HCT116 (cell line): ENCODE measurements at places on chromosomes 3 and 15. TPM values are rescaled to one million over a fixed set of nuclear protein-coding genes. Genes with fewer than 3 reads are reported as not detected.

CHRM5 gene
- not detected for total RNA-seq

GRCh38 chr3:13470894-13471574 is 9.1 kb upstream of the HDAC11 start:
- no peak overlapping the region for H3K4me3 ChIP-seq
- no peak overlapping the region for H3K27ac ChIP-seq
- DNase-seq, result no peak
- no peaks in the 10 kb centered on the region for H3K4me1 ChIP-seq
- H3K27me3 ChIP-seq, result no peaks in the 10 kb centered on the region

DNA sequence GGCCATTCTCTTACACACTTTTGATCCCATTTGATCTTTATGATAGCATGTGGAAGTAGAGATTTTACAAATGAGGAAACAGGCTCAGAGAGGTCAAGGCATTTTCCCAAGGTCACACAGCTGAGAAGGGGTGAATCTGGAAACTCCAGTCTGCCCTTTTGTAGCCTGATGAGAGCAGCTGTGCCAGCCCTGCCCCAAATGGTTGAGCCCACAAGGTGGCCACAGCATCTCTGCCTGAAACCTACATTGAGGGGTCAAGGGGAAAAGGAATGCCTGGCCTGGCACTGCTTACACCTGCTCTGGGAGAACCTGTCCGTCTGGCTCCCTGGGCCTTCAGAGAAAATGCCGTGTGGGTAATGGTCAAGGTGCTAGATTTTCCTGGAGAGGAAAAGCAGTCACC is 200.2 kb upstream of the LINGO1 start:
- no peak overlapping the region for H3K27ac ChIP-seq
- no peaks in the 10 kb centered on the region for H3K4me1 ChIP-seq
- peaks cover 10% of the 10 kb centered on the region; the same call in 1 of the 2 replicates for H3K27me3 ChIP-seq
- no peak overlapping the region for H3K4me3 ChIP-seq
- no peaks in the 10 kb centered on the region for H3K36me3 ChIP-seq
- no peak for DNase-seq

DNA sequence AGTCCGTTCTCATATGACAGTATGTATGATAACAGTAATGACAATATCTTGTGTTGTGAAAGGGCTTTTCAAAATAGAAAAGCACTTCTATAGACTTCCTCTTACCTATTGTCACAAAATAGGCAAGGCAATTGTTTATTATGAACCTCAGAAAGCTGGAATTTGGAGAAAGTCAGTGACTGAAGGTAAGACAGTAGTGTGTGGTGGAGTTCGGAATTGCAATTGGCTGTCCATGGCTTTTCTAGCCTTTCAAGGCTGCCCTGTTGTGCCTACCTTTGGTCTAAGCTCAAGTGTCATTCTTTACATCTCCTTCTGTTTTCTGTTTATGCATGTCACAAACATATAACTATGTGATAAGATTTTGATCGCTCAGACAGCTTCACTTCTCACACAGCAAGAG is 219.3 kb upstream of the NR2E3 start:
- no peaks in the 10 kb centered on the region for H3K27me3 ChIP-seq
- no peak for DNase-seq
- H3K4me3 ChIP-seq, result no peak overlapping the region
- H3K27ac ChIP-seq, result no peak overlapping the region
- peaks cover 6% of the 10 kb centered on the region; the same call in 1 of the 2 replicates for H3K4me1 ChIP-seq
- H3K36me3 ChIP-seq, result no peaks in the 10 kb centered on the region

ALDH1A2 gene
- total RNA-seq, result 1.7 TPM

DNA sequence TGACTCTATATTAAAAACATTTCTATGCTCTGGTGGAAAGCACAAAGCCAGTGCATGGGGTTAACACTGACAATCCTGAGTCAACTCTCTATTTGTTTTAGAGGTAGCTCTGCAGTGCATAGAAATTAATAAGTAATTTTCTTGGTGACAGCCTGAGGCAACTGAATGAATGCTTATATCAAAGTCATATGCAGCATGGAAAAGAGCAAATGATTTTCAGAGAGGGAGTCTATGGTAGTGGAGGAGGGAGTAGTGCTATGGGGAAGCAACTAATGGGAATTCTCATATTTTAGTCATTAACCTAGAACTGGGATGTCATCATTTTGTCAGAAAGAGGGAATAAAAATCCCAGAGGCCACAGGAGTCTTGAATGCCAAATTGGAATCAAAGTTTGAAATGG is 99.1 kb downstream of the CLSTN2 start:
- H3K36me3 ChIP-seq, result no peaks in the 10 kb centered on the region
- H3K27ac ChIP-seq, result no peak overlapping the region
- H3K27me3 ChIP-seq, result peaks cover 67% of the 10 kb centered on the region
- H3K4me1 ChIP-seq, result no peaks in the 10 kb centered on the region
- no peak overlapping the region for H3K4me3 ChIP-seq

THAP10 gene
- total RNA-seq, result 2.8 TPM

CA12 gene
- total RNA-seq, result 1.8 TPM

DNA sequence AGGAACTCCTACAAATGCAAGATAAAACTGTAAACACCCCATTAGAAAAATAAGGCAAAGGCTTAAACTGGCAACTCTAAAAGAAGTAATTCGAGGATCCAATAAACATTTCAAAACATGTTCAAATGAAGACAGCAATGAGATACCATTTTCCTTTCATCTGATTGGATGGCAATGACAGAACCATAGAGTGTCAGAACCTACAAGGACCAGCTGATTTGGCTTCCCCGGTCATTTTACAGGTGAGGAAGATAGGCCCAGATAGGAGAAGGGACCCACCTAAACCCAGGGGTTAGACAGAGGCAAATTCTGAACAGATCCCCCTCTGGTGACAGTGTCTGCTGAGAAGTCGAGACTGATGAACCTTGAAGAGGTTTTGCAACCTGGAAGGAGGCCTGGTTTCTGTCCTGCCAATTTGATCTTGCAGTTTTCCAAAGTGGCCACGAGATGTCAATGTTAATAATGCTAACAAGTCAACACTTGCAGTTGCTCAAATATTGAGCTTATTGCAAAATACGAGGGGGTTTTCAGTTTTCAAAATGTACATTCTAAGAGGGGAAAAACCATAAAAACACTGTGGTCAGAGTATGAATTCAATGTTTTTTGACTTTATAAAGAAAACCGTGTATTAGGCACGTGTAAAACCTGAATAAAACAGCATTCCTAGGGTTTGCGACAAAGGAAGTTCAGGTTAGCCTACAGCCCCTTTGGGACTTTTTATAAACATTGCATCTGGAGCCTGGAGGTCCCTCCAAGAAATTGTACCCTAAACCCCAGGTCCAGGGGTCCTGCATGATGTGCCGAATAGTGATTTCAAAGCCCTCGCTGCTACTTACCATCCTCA is 21.5 kb downstream of the CFAP161 start:
- no peak overlapping the region for H3K27ac ChIP-seq
- no peaks in the 10 kb centered on the region for H3K36me3 ChIP-seq
- no peaks in the 10 kb centered on the region for H3K4me1 ChIP-seq
- no peak overlapping the region for H3K4me3 ChIP-seq
- peak; percentile 45 for DNase-seq

GRCh38 chr3:142159083-142159740 is 9.9 kb upstream of the TFDP2 start:
- no peak for DNase-seq
- H3K27ac ChIP-seq, result no peak overlapping the region
- H3K27me3 ChIP-seq, result no peaks in the 10 kb centered on the region

HGD gene
- 0.59 TPM for total RNA-seq

DNA sequence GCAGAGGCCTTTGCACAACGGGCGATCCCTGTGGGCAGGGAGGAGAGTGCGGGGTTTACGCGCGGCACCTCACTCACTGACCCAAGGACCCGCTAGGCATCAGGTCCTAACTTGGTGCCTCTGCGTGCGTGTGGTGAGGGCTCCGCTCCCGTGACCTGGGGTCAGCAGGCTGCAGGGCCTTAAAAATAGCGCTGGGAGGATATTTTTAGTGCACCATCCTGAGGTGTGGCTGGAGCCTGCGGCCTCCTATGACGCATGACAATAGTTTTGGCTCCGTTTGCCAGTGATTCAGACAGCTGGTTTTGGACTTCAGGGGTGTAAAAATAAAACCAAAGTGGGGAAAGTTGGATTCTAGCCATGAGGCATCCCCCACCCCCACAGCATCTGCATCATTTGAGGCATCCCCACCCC is 139.0 kb downstream of the FAM43A start:
- H3K27me3 ChIP-seq, result no peaks in the 10 kb centered on the region
- H3K4me3 ChIP-seq, result no peak overlapping the region
- no peaks in the 10 kb centered on the region for H3K4me1 ChIP-seq
- H3K36me3 ChIP-seq, result no peaks in the 10 kb centered on the region

GPR62 gene
- total RNA-seq, result not detected

DNA sequence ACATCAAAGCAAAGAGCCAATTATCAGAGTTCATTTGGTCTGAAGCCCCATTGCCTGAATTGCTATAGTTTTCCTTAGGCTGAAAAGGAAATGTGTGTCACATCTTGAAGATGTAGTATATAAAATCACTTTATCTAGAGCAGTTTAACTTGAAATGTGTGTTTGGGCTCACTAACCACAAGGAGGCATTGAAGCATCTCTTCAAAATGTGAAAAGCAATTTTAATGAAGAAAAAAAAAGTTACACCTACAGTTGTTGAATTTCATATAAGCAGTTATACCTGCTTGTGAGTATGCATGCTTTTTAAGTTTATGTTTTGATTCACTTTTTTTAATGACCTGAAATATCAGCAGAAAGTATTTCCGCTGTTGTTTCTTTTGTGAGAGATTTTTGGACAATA is 129.3 kb downstream of the IQCH start:
- no peak overlapping the region for H3K4me3 ChIP-seq
- no peaks in the 10 kb centered on the region for H3K27me3 ChIP-seq
- H3K27ac ChIP-seq, result no peak overlapping the region
- H3K4me1 ChIP-seq, result no peaks in the 10 kb centered on the region

DNA sequence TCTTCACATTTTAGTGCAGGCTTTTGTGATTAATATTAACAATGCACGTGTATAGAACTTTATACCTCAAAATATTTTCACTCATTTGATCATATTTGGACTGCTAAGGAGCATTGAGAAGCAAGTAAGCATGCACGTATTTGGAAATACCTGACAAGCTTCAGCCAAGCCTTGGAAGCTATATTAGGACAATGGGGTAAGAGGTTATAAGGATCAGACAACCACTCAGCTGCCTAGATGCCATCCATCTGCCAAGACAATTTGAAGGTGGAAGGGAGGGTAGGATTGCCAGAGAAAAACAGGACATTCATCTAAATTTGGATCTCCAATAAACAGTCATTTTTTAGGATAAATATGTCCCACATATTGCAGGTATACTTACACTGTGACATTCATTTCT is 394.9 kb upstream of the CFAP20DC start:
- H3K36me3 ChIP-seq, result no peaks in the 10 kb centered on the region
- no peak for DNase-seq
- H3K4me3 ChIP-seq, result no peak overlapping the region
- H3K4me1 ChIP-seq, result no peaks in the 10 kb centered on the region
- H3K27ac ChIP-seq, result no peak overlapping the region
- peaks cover 54% of the 10 kb centered on the region for H3K27me3 ChIP-seq

DNA sequence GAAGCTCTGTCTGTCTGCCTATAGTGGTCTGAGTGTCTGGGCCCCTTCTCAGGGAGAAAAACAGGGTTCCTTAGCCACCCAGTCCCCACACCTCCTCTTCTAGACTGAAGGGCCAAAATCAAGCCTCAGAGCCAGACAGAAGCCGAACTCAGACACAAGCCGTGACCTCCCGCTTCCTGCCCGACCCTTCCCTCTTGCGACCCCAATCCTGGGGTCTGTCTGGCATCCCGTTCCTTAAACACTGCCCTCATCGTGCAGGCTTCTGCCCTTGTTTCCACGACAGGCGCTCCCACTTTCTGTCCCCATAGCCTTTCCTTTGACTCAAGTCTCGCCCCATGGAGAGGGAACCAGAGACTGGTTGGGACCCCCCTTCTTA is 32.3 kb downstream of the EPHB3 start:
- no peak overlapping the region for H3K4me3 ChIP-seq
- H3K27me3 ChIP-seq, result no peaks in the 10 kb centered on the region
- no peak for DNase-seq
- no peak overlapping the region for H3K27ac ChIP-seq
- H3K4me1 ChIP-seq, result peaks cover 4% of the 10 kb centered on the region; the same call in 1 of the 2 replicates

GRCh38 chr3:9087831-9088413 is 124.7 kb upstream of the RAD18 start:
- H3K4me1 ChIP-seq, result peaks cover 4% of the 10 kb centered on the region; the same call in 1 of the 2 replicates
- DNase-seq, result no peak
- H3K27ac ChIP-seq, result no peak overlapping the region
- H3K36me3 ChIP-seq, result no peaks in the 10 kb centered on the region
- no peak overlapping the region for H3K4me3 ChIP-seq
